ENCODE measurements at places on chromosomes 12 and 14. TPM values are rescaled to one million over a fixed set of nuclear protein-coding genes. Genes with fewer than 3 reads are reported as not detected.

DNA sequence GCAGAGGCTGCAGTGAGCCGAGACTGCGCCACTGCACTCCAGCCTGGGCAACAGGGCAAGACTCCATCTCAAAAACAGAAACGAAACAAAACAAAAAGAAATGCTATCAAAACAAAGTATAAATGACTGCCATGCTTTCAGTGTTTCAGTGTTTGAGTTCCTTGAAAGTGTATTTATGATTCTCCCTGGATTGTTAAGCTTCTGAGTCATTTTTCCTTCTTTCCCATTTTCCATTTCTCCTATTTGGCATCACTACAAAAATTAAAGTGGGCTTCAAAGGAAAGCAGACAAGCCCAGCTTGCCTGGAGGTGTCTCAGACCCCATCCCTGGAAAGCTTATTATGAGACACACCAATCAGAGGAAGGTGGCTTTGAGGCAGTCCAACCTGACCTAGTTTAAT lies 35.1 kb downstream of the NIN start:
- DNase-seq = no peak

- DNase-seq = peak; percentile 55
These were observed 2.0 kb downstream of the ZBTB25 start for GRCh38 chr14:64501411-64502171.

DNA sequence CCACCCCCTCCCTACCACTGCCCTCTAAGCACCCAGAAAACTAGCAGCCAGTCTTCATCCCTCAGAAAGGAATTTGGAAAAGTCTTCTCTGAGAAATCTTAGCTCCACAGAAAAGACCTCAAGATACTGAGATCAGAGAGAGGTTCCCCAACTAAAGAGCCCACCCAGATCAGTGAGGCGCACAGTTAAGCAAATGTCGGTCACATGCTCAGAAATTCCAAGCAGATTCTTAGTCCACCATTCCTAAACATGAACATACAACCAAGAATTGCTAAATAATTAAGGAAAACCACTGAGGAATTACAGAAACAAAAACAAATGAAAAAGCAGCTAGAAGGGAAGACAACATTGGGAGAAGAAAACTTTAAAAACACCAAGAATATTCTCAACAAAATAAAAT lies 32.3 kb downstream of the MED13L start:
- DNase-seq = no peak

DNA sequence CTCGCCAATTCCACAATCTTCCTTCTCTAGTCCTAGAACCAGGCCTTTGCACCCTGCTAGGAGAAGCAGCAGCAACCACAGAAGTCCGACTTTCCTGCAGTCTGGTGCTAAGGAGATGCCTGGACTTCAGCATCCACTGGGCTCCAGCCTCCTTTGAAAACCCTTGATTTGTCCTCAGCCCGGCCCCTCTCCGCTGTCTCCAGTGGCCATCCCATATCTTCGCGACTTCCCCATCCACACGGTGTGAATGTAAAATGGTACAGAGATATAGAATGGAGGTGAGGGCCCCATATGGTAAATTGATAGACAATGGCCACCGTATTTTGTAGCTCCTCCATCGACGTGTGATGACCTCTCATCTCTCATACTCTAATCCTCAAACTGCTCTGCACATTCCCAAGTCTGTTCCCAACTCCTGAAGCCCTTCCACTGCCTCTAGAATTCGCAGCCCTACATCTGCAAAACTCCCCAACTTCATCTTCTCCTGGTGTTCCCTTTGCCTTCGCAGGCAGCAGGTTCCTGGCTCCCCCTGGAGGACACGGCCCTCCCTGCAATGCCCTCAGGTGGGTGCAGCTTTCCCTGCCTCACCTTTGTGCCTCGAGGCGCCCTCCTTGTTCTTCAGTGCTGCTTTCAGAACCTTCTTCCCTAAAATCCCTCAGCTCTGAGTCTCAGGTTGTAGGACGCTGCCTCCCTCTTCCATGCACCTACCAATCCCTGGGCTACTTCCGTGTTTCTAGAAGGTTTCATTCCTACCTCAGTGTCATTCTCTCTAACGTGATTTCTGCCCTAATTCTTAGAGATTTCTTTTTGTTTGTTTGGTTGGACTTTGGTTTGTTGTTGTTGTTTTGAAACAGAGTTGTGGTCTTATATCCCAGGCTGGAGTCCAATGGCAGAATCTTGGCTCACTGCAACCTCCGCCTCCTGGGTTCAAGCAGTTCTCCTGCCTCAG lies 36.7 kb downstream of the TMBIM6 start:
- no peak for DNase-seq

DNA sequence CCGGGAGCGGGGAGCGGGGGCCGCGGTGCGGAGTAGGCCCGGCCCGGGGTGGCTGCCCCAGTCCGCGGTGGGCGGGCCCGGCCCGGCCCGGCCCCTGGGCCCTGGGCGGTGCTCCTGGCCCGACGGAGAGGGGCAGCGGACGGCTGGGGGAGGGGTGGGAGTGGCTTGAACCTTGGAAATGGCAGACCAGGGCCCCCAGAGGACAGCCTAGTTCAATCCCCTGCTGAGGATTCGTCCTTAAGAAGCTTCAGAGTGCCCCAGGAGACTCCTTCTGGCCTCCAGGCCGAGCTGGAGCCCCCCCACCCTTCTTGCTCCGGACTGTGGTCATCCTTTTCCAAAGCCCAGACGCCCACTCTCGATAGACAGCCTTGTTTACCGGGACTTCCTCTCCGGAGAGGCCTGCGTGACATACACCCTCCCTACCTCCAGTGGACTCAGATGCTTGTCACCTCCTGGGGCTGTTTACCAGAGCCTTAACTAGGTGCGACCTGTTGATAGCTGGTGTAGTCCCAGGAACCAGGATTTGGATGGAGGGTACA lies 458 bp downstream of the KHNYN start:
- peak; percentile 69 for DNase-seq

- DNase-seq = no peak
These were observed 1.1 kb upstream of the ABCC9 start for GRCh38 chr12:21942377-21942703.

DNA sequence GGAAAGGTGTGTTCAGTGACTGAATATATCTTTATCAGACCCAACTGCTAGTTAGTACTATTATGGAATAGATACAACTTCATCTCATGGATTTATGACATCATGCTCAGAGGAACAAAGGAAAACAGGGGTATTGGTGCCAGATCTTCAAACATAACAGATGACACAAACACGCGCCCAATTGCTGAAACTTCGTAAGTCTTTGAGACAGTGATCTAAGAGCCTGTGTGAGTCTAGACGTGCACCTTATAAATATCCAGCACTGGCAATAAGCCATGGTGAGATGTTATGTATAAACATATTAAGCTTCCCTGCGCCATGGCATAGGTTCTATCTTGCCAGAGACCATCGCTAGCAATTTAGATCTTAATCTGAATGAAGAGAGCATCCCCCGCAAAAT lies 42.2 kb upstream of the NR2C1 start:
- DNase-seq = no peak

DNA sequence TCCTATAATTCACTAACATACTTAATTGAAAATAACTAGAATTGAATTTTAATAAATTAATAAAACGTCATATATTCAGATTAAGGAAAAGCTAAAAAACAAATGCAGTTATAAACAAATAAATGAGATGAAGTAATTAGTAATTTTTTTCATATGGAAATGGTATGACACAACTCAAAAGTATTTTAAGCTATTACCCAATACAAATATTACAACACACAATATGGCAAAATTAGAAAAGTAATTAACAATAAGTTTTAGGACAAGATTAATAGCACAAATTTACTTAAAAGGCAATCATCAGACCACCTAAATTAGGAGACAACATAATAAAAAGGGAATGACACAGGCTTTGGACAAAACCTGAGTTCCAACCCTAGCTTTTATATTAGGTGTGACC lies 81.7 kb downstream of the EEA1 start:
- DNase-seq = no peak

DNA sequence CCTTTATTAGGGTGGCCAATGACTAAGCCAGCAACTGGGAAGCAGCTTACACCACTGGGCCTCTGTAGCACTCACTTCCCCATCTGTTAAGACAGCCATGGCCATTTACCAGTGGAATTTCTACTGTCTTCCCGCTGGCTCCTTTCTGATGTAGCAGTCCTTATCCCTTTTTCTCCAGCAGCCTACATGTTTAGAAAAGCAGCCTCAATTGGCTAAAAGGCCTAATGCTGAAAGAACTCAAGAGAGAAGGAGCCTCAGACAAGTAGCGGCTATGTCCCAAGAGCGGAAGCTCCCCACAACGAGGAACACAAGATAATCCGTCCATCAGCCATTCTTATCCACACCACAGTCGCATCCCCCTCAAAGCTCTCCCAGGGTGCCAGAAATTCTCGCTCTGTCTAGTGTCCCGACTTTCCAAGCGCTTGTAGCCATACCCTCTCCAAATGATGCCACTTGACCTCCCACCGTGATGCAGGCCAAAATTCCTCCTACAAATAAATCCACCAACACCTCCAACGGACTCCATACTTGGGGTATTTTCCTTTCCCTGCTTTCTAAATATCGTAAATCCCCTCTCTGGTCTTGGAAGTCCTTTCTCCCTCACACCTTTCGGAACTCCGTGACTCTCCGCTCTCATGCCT lies 624 bp downstream of the M6PR start:
- peak; percentile 11 for DNase-seq

DNA sequence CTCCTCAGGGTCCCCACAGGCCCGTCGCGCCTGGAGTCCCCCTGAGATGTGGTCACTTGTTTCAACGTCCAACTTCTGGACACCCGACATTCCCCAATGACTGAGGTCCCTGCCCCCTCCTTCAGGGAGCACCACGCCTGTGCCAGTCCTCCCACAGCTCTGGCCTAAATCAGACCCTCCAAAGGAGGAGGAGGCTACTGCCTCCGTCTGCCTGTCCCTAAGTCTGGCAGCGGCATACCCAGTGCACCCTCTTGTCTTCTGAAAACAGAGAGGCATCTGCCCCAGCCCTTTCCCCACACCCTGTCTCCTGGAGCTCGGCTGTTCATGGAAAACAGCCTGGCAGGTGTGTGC lies 46.2 kb downstream of the TESC start:
- DNase-seq = no peak

GRCh38 chr12:4147031-4147481 lies 126.5 kb upstream of the CCND2 start:
- no peak for DNase-seq

DNA sequence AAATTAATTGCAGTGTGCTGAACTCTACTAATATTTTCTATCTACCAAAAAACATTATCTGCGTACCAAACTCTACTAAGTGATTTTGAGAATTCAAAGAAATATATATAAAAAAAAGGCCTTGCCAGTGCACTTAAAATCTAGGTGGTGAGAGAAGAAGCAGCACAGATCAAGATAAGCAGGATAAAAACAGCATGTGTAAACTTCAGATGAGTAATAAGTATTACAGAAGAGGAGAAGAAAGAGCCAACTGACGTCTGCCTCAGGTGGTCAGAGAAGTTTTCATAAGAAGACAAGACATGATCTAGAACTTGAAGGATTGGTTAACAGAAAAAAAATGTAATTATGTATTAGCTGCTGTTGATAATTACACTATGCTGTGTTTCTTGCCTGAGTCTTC lies 166.4 kb downstream of the DUSP6 start:
- no peak for DNase-seq

GRCh38 chr14:24334431-24335291 lies at the start of gene ADCY4:
Gene ADCY4, minus strand, starts transcription at chr14:24335071. Its CDS starts 419 bp downstream, at chr14:24334652.
- no peak for DNase-seq

GRCh38 chr14:51073731-51074130 lies 21.2 kb downstream of the TRIM9 start:
- no peak for DNase-seq

DNA sequence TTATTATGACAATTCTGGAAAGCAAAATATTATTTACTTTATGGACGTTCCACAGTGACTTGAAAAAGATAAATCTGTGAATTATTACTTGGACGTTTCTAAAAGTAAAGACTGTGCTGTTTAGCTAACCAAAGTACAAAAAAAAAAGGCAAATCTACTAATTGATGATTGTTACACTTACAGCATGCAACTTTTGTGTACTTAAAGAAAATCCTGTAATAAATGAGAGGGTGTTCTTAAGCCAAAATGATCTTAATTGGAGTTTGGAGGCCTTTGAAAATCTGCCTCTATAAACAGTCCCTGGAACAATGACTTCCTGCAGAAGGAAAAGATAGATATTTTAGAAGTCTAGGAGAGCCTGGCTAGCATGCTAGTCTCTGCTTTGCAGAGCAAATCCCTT lies 434.0 kb upstream of the SYT1 start:
- DNase-seq = no peak

DNA sequence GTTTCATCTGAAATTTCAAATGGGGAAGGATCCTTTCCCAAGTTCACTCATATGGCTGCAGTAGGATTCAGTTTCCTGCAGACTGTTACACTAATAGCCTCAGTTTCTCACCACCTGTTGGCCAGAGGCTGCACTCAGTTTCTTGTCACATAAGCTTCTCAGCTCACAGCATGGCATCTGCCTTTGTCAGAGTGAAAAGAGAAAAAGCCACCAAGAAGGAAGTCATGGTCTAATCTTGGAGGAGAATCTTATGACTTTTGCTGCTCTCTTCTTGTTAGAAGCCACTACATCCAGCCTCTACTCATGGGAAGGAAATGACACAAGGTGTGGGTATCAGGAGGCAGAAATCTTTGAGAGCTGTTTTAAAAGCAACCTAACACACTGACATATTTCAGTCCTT lies 39.4 kb upstream of the BTG1 start:
- DNase-seq = no peak

DNA sequence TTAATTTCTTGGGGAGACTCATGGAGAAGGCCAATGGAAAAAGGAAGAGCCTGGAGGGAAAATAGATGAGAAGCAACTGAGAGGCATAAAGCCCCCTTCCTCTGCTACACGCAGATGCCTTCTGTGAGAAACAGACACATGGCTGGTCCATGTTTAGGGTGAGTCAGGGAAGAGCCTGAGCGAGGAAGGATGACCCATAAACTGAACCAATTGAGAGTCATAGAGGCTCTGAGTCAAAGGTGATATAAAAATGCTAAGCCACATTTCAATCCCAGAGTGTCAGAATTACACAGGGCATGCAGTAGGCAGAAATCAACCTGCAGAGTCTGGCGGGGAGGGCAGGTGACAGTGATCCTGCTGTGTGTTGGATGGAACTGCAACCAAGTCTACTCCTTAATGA lies 30.1 kb upstream of the NEDD1 start:
- DNase-seq = no peak

- no peak for DNase-seq
These were observed 7.3 kb upstream of the FRMD6 start for GRCh38 chr14:51644217-51644933.

The SLCO1A2 gene
- 0.32 TPM for polyA plus RNA-seq

The KRT78 gene
- polyA plus RNA-seq = not detected

The OR6C65 gene
- polyA plus RNA-seq = not detected

The KCNK13 gene
- 0.15 TPM for polyA plus RNA-seq

The NEUROD4 gene
- not detected for polyA plus RNA-seq

The MYO1H gene
- polyA plus RNA-seq = 1.7 TPM

The RASSF3 gene
- 21.7 TPM for polyA plus RNA-seq

The GPR84 gene
- 0.15 TPM for polyA plus RNA-seq

Measured in left kidney (tissue), 8 donors.